Bronchial epithelial cell (primary cell): ENCODE measurements at places on chromosomes 3 and 15.

- no peak for DNase-seq
Measured at GRCh38 chr3:23294770-23295387, 91.8 kb downstream of the UBE2E2 start.

GRCh38 chr3:17065315-17065714, 180.6 kb downstream of the PLCL2 start:
- no peak for DNase-seq

GRCh38 chr3:149792452-149793270, at the start of gene ANKUB1:
TSS of gene ANKUB1 (minus strand) at chr3:149792554. CDS start at chr3:149792366, 188 bp downstream.
- peak; percentile 86 for DNase-seq

GRCh38 chr3:69343875-69344274, 42.0 kb downstream of the FRMD4B start:
- no peak for DNase-seq

GRCh38 chr15:78084449-78084750, 6.9 kb upstream of the TBC1D2B start:
- DNase-seq: no peak

DNA sequence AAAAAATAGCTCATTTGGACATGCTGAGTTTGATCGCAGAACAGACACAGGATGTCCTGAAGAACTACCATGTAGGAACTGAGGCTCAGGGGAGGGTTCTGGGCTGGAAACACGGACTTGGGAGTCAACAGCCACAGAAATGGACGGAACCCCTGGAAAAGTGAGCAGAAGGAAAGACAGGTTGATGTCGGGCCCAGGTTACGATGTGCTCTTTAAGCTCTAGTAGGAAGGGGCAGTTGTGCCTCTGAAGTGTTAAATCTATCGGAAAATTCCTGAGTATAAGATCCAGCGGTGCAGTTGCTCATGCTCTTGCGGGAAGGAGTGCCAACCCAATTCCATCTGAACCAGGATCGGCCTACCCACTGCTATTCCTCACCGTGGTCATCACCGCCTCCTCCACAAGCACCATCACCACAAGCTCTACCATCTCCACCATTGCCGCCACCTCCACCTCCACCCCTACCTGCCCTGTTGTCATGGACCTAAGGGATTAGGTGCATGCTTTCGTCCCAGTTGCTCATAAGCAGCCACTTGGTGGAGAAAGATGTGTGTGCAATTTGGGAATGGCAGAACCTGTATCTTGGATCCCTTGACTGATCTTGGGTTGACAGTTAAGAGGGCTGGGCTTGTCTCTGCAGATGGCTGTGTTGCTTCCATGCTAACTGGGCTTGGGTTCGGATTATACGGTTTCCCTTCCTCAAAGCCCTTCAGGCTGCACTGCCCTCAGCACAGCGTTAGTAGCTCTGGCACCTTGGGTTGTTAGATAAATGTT, 108.5 kb downstream of the ASB7 start:
- no peak for DNase-seq
